ENCODE measurements at places on chromosomes 11 and 22. TPM values are rescaled to one million over a fixed set of nuclear protein-coding genes. Genes with fewer than 3 reads are reported as not detected.

The DRD2 gene
- not detected for total RNA-seq

The NXPE2 gene
- total RNA-seq = not detected

The EXPH5 gene
- 0.56 TPM for total RNA-seq

GRCh38 chr11:108117746-108118371 lies 3.5 kb upstream of the ACAT1 start:
- no peak overlapping the region for H3K27ac ChIP-seq
- H3K4me3 ChIP-seq = no peak overlapping the region
- no peaks in the 10 kb centered on the region for H3K36me3 ChIP-seq
- DNase-seq = peak; percentile 76
- no peaks in the 10 kb centered on the region for H3K27me3 ChIP-seq
- H3K4me1 ChIP-seq = peaks cover 6% of the 10 kb centered on the region

The CCDC15 gene
- total RNA-seq = 2.0 TPM

The PTGDR2 gene
- total RNA-seq = under 0.01 TPM

DNA sequence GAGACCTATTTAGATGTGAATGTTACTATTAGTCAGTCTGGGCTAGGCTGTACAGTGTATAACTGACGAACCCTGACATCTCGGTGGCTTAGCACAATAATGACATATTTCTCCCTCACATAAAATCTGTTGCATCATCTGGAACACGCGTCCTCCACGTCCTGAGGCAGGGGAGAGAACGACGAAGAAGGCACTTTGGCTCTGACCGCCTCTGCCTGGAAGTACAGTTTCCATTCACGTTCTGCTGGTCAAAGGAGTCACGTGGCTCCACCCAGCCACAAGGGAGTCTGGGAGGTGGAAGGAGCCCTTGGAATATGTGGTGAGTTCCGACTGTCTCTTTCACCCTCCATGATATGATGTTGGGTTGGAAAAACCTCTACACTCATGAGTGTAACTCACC lies 55.1 kb upstream of the CD82 start:
- no peaks in the 10 kb centered on the region for H3K36me3 ChIP-seq
- H3K27ac ChIP-seq = no peak overlapping the region
- no peaks in the 10 kb centered on the region for H3K4me1 ChIP-seq
- peaks cover 33% of the 10 kb centered on the region for H3K27me3 ChIP-seq
- no peak overlapping the region for H3K4me3 ChIP-seq
- DNase-seq = no peak

DNA sequence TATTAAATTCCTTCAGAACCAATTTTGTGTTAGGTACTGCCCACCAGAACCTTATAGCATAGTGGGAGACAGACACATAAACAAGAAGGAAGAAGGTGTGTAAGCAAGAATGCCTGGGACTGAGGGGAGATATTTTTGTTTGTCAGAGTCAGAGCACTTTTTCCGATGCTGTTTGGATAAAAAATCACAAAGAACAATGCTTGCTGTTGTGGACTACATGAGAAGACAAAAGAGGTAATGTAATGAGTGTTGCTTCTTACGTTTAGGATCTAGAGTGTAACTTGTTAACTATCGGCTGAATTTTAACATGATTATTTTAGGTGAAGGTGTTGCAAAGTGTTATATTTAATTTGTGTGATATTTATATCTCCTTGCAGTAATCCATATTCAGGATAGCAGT lies 84.9 kb downstream of the ATM start:
- no peaks in the 10 kb centered on the region for H3K4me1 ChIP-seq
- H3K27ac ChIP-seq = no peak overlapping the region
- H3K36me3 ChIP-seq = peaks cover 21% of the 10 kb centered on the region
- H3K27me3 ChIP-seq = no peaks in the 10 kb centered on the region

DNA sequence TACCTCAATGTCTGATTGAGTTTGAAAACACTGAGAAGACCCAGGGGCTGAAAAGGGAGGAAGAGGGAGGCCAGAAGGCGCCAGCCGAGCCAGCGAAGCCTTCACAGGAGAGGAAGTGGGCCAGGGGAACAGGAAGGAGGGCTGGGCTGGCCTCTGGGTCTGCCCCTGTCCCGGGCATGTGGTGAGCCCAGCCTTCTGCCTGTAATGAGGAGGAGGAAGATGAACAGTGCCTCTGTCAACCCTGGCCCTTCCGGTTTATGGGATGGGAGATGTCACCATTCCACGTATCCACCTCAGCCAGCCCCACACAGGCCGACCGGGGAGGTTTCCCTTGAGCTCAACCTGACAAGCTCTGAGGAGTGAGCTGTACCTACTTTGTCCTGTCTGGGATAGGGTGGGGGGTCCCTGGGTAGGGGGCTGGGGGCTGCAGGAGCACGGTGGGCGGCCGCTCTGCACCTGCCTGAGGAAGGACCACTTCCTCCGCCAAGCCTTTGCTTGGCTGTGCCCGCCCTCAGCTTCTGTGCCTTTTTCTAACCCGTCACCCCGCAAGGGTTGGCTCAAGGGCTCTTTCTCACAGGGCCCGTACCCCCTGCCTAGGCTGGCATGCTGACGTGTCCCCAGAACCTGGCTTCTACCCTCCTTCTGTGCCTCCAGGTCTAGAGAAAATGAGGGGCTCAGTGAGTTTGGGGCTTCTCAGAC lies 2.0 kb downstream of the PARVG start:
- no peak for DNase-seq
- H3K4me1 ChIP-seq = no peaks in the 10 kb centered on the region
- no peaks in the 10 kb centered on the region for H3K36me3 ChIP-seq
- no peak overlapping the region for H3K27ac ChIP-seq
- peaks cover 40% of the 10 kb centered on the region for H3K27me3 ChIP-seq
- H3K4me3 ChIP-seq = no peak overlapping the region

DNA sequence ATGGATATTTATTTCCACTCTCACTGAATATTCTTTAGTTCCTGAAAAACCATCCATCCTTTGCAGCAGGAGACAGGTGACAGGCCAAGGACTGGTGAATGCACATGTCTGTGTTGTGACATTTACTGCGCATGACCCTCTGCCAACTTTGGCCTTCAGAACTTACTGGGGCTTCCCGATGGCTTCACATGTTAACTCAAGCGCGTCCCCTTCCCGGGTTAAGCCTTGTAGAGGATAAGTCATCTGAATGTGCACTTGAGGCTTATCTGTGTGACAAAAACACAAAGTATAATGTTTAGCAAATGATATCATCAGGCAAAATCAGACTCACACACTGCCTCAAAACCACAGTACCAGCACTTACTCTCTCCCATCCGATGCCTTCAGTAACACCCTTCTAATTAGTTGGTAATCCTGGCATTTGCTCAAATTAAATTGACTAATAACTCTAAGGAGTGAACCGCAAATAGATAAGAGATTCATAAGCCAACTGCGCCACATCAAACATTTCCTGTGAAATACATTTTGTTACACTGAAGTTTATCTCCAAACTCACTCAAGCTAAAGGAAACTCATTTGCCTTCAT lies 286.4 kb downstream of the CADM1 start:
- H3K4me1 ChIP-seq = peaks cover 2% of the 10 kb centered on the region
- no peaks in the 10 kb centered on the region for H3K27me3 ChIP-seq
- no peak overlapping the region for H3K4me3 ChIP-seq
- no peak for DNase-seq
- H3K36me3 ChIP-seq = peaks cover 8% of the 10 kb centered on the region

GRCh38 chr11:122804796-122805195 lies 33.5 kb upstream of the CRTAM start:
- peaks cover 17% of the 10 kb centered on the region for H3K4me1 ChIP-seq
- no peak overlapping the region for H3K27ac ChIP-seq
- H3K4me3 ChIP-seq = no peak overlapping the region
- H3K27me3 ChIP-seq = no peaks in the 10 kb centered on the region
- DNase-seq = no peak

DNA sequence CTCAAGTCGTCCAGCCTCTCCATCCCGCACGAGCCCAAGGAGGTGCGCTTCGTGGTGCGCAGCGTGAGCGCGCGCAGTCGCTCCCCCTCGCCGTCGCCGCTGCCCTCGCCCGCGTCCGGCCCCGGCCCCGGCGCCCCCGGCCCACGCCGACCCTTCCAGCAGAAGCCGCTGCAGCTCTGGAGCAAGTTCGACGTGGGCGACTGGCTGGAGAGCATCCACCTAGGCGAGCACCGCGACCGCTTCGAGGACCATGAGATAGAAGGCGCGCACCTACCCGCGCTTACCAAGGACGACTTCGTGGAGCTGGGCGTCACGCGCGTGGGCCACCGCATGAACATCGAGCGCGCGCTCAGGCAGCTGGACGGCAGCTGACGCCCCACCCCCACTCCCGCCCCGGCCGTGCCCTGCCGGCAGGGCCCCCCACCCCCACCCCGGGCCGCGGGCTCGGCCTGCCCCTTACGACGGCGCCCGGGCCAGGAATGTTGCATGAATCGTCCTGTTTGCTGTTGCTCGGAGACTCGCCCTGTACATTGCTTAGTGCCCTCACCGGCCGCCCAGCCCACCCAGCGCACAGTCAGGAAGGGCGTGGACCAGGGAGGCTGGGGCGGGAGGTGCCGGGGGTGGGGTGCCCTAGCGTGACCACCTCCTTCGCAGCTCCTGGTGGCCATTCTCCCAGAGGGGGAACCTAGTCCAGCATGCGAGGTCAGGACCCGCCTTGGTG lies 6.9 kb upstream of the ACR start:
- DNase-seq = no peak
- no peak overlapping the region for H3K27ac ChIP-seq
- no peak overlapping the region for H3K4me3 ChIP-seq
- H3K36me3 ChIP-seq = 0 out of 2 replicates have a peak, but pooled peaks cover 3% of the 10 kb centered on the region
- peaks cover under 1% of the 10 kb centered on the region for H3K27me3 ChIP-seq
- peaks cover 7% of the 10 kb centered on the region for H3K4me1 ChIP-seq

DNA sequence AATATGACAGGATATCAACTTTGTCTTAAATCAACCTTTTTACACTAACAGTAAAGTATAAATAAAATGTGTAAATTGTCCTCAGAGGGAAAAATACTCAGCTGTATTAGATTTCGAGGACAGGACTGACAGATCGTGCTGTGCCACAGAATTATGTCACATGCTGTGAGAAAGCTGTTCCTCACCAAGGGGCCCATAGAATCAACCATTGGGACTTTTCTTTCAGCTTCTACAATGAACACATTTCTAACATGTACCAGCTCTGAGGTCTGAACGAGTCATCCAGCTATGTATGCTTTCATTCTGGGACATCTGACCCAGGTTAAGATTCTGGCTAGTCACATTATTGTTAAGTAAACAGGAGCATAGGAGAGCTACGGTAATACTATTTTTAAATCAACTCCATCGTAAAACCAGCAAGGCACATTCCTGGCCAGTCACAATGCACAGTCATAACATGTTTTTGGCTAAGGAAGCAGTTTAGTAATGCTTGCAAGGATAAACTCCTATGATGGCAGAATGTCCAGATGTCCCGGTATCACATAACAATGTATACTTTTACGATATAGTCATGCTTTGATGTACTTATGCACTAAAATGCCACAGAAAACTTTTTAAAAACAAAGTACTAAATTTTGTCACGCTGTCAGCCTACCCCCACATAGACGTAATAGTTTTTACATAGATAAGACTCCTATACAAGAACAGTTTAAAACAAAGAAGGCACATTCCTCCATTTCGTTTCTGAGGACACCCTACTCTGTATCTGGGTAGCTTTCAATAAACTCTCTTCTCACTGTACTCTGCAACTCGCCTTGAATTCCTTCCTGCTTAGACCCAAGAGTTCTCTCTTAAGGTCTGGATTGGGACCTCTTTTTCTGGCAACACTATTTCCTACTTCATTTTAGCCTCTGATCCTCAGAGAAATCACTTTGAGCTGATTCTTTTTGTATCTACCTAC lies 27.4 kb downstream of the ZNF214 start:
- no peaks in the 10 kb centered on the region for H3K27me3 ChIP-seq
- no peak overlapping the region for H3K4me3 ChIP-seq
- peaks cover 18% of the 10 kb centered on the region for H3K4me1 ChIP-seq
- peak overlapping the region; percentile 67 for H3K27ac ChIP-seq

GRCh38 chr11:93073026-93073425 lies 103.6 kb downstream of the MTNR1B start:
- no peak overlapping the region for H3K4me3 ChIP-seq
- no peaks in the 10 kb centered on the region for H3K4me1 ChIP-seq
- no peaks in the 10 kb centered on the region for H3K27me3 ChIP-seq

DNA sequence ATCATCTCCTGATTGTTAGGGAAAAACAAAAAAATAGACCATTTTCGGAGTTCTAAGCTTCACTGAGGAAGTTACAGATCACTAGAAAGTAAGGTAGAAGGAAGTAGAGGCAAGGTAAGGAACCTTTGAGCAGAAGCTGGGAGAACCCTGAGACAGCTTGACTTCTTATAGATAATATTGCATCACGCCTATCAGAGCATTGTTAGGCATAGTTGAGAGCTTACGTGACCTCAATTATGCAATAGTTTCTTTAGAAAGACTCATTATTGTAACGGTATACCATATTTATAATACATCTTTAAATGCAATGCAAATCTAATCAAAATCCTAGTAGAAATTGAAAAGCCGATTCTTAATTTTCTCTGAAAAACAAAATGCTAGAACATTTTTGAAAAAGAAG lies 4.9 kb downstream of the TBRG1 start:
- DNase-seq = no peak
- H3K36me3 ChIP-seq = peaks cover 36% of the 10 kb centered on the region
- H3K4me1 ChIP-seq = no peaks in the 10 kb centered on the region
- H3K27ac ChIP-seq = no peak overlapping the region

GRCh38 chr11:67230406-67230805 lies 35.9 kb upstream of the GRK2 start:
- H3K27ac ChIP-seq = no peak overlapping the region
- no peak overlapping the region for H3K4me3 ChIP-seq
- H3K4me1 ChIP-seq = no peaks in the 10 kb centered on the region
- peaks cover 38% of the 10 kb centered on the region for H3K36me3 ChIP-seq

DNA sequence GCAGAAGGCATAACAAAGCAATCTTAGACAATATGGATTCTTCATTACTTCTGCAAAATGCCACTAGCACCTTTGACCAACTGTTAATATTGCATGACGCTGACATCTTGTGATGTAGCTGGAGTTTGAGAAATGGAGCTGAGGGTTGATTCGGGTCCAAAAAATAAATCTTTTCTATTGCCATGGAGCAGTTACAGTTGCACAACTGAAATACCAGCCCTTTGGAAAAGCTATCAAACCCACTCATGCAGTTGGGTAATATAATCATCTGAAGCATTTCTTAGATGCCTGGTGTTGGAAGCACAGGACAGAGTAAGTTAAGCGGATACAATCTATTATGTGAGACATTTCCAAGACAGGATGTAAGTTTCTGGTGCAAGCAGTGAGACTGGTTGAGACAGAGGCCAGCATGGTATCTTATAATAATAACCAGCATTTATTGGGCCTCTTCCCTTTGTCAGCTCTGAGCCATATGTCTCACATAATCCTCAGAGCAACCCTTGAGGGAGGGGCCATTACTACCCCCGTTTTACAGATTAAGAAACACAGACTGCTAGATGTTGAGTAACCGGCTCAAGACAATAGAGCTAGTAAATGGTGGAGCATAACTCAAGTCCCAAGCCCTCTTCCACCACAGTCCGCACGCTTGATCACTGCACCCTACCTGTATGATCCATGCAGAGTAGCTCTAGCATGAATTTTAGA lies 74.9 kb upstream of the CAPRIN1 start:
- H3K27ac ChIP-seq = no peak overlapping the region
- no peaks in the 10 kb centered on the region for H3K4me1 ChIP-seq
- H3K27me3 ChIP-seq = peaks cover 26% of the 10 kb centered on the region
- H3K4me3 ChIP-seq = no peak overlapping the region
- H3K36me3 ChIP-seq = no peaks in the 10 kb centered on the region
- peak; percentile 1 for DNase-seq

The TBRG1 gene
- 13.3 TPM for total RNA-seq

The GSTT2 gene
- 1.4 TPM for total RNA-seq
